T-helper 2 cell treated with Interferon-gamma antibody and Interleukin-4, amounts not matched to agents 5 μg/mL and 100 μg/mL, for 36 hours (primary cell): ENCODE measurements at places on chromosomes 7 and 10.

GRCh38 chr7:156725073-156725472 is 84.5 kb downstream of the RNF32 start:
- DNase-seq: no peak

DNA sequence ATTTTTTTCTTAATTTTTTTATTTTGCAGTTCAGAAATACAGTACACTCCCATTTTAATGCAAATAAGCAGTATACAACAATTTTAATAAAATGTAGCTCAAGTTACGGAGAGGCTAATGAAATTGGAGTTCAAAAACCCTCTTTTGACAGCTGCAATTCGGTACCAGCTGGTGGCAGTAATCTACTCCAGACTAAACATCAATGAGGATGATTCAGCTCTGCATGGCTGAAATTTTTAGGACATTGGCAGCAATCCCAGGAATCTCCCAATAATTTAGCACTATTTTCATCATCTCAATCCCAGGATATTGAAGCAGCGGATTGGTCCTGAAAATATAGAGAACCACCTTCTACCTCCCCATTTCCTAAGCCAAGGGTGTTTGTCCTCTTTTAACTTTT is 278.8 kb downstream of the CACNA2D1 start:
- no peak for DNase-seq

GRCh38 chr10:7525314-7526016 is 114.6 kb upstream of the SFMBT2 start:
- DNase-seq: peak; percentile 48

GRCh38 chr7:128705891-128706333 is 33.2 kb upstream of the CALU start:
- no peak for DNase-seq

DNA sequence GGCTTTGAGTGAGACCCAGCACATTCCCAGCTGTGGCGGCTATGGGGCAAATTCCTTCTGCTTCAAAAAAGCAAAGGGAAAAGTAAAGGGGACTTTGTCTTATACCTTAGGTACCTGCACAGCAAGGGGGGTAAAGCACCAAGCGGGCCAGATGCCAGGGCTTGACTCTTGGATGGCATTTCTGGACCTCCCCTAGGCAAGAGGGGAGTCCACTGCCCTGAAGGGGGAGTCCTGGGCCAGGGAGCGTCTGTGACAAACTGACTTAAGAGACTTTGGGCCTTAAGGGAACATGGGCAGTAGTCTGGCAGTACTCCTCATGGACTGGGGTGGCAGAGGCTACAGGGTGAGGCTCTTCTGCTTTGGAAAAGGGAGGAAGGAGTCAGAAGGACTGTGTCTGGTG is 16.1 kb upstream of the FOXI2 start:
- no peak for DNase-seq

DNA sequence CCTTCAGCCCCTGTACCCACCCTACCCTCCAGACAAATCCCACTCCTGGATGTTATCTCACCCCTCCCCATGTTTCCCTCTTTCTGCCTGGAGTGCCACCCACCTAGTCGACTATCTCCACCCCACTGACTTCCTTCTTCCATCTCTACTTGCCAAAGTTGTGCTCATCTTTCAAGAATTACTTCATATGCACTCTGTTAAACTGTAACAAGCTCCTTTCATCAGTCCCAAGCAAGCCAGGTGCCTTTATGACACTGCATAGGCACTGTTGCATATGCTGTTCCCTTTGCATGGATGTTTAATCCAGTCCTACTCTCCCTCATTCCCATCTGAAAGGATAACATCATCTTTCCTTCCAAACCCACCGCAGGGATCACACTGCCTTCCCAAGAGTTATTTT is 8.9 kb upstream of the CDK1 start:
- no peak for DNase-seq

GRCh38 chr7:44891372-44891771 is 6.0 kb upstream of the PURB start:
- DNase-seq: no peak

DNA sequence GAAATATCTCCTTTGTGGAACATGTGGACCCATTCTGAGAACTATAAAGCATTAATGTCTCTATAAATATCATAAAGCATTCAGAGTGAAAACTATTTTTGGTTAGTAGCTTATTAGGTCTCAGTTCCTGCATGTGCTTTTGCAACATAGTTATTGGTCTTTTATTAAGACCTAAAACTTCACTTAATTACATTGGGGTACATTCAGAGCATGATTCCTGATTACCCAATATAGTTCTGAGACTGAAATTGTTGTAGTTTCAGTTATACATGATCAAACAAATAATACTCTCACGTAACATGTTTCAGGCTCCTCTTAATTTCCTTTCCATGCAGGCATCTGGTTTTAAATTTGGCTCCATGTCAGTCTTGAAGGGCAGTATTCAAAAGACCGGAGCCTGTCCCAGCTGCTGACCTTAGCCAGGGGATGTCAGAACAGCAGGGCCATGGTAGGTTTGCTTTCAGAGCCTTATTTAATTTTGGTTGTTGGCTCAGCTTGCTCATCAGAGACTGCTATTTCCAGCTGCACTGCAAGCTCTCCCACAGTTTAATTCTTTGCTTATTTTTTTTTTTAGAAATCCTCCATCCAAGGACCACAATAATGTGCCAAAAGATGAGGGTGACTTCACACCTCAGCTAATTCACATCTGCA is 447.8 kb upstream of the FZD8 start:
- no peak for DNase-seq

GRCh38 chr7:100477871-100478267 is 1.1 kb downstream of the TSC22D4 start:
- peak; percentile 17 for DNase-seq

DNA sequence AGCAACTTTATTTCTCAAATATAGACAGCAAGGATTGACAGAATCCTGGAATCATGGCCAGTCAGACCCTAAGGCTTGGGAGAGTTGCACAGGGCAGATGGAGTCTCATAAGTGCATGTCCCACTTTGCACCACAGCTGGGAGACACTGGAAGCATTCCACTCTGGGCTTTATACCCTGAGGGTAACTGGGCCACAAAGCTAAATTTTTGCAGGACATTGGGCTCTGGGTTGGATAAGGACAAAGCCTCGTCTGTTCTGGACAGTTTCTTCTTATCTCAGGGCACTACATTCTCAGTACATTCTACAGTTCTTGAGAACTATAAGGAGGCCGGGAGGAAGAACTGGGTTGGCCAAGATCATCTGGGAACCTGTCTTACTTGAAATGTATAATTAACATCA is 158.3 kb upstream of the IGFBP3 start:
- DNase-seq: no peak

DNA sequence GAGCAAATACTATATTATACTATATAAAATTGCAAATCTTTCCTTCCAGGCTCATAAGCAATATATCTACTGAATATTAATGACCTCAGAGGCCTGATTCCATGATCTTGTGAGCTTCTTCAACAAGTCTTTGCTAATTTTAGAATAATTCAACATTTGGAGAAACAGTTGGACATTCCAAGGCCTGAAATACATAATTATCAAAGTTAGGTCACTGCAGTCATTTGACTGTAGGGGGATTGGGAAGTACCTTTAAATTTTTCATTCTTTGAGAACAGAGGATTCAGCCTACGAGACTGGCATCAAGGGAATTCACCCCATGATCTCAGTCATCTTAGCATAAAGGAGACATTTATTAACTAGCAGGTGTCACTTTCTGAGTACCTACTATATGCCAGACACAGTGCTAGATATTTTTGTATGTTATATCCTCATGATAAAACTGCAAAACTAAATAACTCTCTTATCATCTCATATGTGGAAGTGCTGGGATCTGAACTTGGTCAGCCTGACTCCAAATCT is 85.4 kb downstream of the DOCK4 start:
- no peak for DNase-seq

GRCh38 chr10:86260564-86260963 is 106.0 kb downstream of the GRID1 start:
- no peak for DNase-seq

DNA sequence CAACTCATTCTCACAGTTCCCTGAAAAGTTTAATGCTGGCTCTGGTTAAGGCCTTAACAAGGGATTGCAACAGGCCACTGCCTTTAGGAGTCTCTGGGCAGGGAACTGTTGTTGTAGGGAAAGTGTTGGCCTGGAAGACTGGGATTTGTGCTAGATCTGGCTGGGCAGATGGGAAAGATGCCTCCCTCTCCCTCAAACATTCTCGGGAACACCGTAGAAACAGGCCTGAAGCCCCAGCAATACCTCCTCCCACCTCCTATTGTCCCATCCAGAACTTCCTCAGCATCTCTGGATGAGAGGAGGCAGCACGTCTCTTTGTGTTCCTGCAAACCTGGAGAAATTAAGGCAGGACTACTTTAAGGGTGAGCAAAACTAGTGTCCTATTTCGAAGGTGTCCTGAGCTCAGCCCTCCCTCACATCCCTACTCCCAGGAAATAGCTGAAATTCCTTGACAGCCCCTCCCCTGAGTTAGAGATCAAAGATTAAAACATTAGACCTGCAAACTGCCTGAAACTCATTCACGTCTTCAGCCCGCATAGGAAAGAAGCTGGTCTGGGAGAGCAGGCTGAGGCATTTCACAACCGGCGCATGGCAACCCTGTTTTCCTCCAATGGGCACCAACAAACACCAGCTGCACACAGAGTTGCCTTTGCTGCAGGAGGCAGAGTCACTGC is 10.9 kb upstream of the MAP3K8 start:
- DNase-seq: no peak

DNA sequence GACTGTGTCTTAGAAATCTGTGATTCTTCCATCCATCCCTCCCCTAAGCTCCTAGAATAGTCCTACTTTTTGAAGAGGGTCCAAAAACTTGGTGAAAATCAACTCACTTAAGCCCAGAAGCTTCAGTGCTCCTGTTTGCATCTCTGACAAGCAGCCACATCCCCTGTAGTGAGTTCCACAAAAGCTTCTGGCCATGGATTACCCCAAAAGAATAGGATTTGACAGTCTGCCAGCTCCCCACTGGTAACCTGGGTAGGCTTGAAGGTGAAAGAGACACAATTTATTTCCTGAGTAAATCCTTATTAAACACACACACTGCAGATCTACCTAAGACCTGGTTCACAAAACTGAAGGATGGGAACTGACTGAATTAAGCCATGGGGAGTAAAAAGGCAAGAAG is 46.5 kb downstream of the LGI1 start:
- no peak for DNase-seq

- DNase-seq: no peak
Observed at GRCh38 chr7:33849971-33850559, 55.3 kb upstream of the BMPER start.

DNA sequence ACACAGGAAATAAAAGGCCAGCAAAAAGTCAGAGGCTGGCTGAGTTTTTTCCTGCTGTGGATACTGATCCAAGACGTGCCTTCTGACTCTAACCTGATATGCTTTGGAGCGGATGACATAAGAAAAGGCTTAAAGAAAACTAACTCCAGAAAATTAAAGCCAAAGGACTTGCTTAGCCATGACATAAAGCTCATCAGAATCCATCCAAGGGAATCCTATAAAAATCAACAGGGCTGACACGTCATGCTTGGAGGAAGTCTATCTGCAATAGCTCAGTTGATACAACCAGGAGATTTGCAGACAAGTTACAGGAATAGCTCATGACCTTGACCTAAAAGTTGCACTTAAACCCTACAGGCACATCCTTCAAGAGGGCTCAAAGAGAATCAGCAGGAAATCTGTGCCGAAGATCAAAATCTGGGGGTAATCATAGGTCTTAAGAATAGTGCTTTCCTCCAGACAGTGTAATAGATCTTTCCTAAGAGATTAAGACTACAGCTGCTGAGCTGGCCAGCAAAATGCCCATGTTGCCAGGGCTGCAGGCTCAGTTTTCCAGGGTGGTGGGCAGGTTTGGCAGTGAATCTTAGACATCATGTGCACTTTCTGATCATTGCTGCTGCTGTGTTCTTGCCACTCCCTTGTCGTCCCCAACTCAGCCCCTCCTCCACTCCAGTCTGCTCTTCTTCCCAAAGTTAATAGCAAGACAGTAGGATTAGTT is 111.5 kb upstream of the SVIL start:
- DNase-seq: no peak

DNA sequence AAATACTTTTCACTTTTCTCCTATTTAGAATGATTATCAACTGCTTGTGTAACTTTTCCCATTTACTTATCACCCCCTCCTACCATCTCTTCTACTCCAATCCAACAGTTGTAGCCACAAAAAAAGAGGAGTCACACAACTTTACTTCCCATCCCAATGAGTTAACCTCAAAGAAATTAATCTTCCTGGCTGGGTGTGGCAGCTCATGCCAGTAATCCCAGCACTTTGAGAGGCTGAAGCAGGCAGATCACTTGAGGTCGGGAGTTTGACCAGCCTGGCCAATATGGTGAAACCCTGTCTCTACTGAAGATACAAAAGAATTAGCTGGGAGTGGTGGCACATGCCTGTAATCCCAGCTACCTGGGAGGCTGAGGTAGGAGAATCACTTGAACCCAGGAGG is 19.9 kb downstream of the SYPL1 start:
- no peak for DNase-seq

DNA sequence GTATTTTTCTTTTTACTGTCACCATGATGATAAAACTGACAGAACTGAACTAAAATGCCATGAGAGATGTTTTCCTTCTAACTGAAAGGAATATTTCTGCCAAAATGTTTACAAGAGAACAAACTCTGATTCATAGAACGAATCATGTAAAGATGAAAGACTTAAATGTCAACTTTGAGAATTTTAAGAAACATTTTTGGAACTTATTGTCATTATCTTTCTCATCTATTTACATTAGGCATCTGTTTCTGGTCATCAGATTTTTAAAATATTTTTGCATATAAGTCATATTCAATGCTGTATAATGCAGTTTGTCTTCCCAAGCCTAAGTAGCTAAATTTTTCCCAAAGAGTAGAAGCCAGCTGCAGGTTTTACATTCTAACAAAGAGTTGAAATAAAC is 358.5 kb downstream of the TFEC start:
- no peak for DNase-seq

DNA sequence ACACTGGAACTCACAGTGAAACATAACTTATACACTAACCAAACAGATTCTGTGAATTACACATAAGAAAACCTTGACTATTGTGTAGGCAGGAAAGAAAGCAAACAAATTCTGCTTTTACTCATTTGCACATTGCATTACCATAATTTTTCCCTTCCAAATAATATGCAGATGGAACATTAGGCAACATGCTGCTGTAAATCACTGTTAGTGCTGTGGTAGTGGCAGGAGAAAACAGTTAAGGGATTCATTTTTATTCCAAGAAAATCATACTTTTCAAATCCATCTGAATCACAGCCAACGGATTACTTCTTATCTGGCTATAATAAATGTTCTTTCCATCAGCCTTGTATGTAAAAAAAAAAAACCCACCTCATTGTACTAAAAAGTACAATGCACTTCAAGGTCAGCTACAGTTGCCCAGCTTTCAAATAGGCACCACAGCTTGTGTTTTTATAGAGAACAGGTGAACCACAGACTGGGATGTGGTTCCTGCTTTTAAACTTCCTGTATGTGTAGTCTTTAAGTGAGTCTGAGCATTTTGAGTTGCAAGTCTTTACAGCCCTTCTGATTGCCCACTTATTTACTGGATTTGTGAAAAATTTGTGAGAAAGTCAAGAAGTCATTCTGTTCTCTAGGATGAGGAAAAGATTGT is 590.0 kb upstream of the SEMA3D start:
- DNase-seq: no peak

- DNase-seq: no peak
Observed at GRCh38 chr7:102061981-102062390, 224.7 kb upstream of the SH2B2 start.
